Karpas-422 (cell line): ENCODE measurements at places on chromosomes 4 and X.

DNA sequence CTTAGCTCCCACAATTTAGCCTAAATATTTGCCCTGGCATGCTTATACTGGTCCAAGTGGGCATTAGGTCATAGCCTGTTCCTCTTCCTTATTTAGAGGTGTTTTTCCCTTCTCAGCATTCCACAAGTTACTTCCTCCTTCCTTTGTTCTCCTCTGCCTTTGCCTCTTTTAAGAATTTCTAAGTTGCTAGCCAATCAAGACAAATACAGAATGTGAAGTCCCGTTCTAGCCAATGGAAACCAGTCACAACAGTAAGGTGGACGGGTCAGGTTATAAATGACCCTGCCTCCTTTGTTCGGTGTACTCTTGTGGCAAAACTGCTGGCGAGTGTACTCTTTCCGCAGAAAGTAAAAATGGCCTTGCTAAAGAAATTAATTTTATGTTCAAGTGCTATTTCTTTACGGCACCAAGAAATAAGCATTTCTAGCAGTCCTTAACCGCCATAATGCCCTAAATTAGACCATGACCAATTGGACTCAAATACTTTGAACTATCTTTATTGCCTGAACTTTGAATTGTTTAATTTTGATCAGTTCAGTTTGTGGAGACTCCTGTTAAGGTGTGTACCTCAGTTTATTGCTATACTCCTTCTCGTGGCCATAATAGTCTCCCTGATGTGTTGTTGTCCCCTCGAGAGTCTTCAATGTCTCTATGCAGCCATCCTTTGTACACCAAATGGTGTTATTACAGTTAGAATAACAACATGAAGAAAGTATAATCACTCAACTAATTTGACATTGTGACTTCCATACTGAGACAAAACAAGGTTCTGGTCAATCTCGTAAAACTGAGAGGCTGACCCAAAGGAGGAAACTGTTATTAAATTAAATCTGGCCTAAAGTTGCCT lies 1.6 kb upstream of the HADH start:
- no peak for DNase-seq

- no peak for DNase-seq
Measured at GRCh38 chrX:152886716-152887115, 11.2 kb upstream of the ZNF185 start.

- DNase-seq: no peak
Measured at GRCh38 chr4:166014411-166014810, 141.4 kb downstream of the TLL1 start.

DNA sequence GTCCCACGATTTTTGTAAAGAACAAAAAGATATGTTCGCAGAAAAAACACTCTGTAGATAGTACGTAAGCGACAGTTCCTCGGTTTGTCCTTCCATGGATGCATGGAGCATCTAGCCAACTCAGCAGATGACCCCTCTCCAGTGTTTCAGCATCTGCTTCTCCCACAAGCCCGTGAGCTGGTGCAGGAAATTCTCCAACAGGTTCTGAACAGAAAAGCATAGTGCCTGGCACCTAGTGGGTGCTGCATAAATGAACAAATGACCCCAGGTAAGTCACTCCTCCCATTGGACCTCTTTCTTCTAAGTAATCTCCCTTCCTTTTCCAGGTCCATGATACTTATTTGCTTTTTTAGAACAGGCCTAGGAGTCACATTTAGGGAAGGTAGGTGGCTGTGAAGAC lies 966 bp upstream of the KIAA0232 start:
- no peak for DNase-seq

DNA sequence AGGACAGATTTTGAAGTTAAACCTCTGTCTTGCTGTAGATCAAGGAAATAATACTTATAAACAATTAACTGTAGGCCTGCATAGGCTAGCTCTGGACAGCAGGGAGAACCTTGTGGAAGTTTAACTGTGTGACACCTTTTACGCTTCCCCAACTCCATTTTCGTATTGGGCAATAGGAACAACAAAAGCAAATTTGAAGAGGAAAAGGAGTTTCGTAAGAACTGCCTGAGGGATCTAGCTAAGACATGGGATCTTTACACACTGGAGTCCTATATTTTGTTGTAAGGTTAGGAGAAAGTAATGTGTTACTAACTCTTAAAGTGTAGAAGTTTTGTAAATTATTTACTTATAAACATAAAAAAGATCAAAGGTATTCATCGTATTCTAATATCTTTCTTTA lies 324.9 kb upstream of the CASK start:
- DNase-seq: no peak

GRCh38 chrX:96753230-96753629 lies 68.6 kb downstream of the DIAPH2 start:
- DNase-seq: no peak

GRCh38 chrX:8323356-8323755 lies 141.3 kb upstream of the VCX3B start:
- DNase-seq: peak; percentile 72

- DNase-seq: no peak
Measured at GRCh38 chr4:40283968-40284367, 51.2 kb upstream of the CHRNA9 start.

DNA sequence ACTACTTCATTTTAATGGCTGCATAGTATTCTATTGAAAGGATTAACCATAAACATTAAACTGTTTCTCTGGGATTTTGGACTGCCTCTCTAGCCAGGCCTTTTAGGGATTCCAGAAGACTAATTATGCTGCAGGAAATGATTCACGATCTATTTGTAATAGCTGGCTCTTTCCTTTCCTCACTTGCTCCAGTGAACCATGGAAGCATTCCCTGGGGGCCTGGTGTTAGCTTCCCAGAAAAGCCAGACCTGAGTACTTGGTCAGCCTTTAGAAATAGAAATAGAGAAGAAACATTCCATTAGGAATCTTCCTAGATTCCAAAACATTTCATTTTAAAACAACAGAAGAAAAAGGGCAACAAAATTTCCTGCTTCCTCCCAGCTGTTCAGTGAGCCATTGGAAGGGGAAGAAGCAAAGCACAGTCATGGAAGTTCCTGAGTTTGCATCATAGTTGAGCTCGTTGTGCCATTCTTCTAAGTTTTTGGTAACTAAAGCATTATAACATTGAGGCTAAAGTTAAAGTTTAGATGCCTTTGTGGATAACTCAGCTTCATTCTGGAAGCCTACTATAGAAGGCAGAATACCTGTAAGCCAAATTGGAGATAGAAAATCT lies 83.5 kb downstream of the NPNT start:
- DNase-seq: no peak

GRCh38 chr4:107034996-107035818 lies 906 bp downstream of the DKK2 start:
- DNase-seq: no peak

DNA sequence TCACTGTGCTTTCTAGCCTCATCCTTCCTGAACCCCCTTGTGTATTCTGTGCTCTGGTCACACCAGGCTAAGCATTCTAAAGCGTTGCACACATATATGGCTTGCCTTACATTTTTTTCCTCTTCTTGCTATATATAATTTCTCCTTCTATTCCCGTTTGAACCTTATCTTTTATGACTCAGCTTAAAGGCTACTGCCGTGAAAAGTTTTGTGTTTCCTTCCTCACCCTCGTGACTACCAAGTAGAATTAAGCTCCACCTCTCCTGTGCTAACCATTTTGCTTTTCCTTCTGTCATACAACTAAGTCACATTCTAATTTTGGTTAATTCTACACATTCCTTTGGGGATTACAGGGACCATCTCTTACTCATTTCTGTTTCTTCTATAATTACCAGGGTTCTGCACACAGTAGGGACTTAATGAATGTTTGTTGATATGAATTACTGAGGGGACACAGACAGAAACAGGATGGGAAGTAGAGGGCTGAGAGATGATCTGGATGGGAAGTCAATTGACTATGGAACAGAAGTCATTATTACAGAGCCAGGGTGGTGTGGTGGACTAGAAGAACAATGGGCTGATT lies 67.1 kb downstream of the DOCK11 start:
- peak; percentile 29 for DNase-seq

- DNase-seq: no peak
Measured at GRCh38 chr4:1644891-1645657, 39.0 kb downstream of the FAM53A start.

DNA sequence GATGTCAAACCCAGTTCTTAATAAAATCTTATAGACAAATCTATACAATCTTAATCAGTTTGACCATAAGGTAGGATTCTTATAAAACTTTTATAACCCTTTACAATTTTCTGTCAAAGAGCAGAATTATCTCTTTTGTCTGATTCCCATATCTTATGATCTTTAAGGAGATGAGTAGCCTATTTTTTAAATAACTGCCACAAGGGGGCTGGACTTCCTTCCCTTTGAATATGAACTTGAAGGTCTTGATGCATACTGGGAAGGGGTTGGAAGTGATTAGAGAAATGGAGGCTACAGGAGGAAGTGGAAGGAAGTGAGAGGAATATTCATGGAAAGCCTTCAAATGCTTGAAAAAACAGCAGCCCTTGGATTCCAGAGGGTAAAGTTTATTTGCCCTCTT lies 111.1 kb downstream of the APOOL start:
- DNase-seq: no peak

GRCh38 chrX:36898301-36898700 lies 109.9 kb upstream of the FAM47C start:
- peak; percentile 56 for DNase-seq

DNA sequence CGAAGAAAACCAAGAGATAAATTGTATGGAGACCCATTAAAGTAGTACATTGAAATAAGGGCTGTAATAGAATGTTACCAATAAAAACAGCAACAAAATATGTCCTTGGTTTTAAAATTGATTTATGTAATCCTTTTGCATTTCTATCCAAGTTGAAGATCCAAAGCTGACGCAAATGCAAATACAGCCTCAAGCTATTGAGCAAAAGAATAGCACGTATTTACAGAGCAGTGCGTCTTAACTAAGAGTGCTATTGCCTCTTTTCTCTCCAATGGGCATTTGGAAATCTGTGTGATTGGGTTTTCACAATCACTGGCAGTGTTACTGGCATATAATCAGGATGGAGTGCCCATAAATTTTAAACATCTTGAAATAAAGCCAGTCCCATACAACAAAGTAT lies 417.4 kb downstream of the TLL1 start:
- DNase-seq: no peak

DNA sequence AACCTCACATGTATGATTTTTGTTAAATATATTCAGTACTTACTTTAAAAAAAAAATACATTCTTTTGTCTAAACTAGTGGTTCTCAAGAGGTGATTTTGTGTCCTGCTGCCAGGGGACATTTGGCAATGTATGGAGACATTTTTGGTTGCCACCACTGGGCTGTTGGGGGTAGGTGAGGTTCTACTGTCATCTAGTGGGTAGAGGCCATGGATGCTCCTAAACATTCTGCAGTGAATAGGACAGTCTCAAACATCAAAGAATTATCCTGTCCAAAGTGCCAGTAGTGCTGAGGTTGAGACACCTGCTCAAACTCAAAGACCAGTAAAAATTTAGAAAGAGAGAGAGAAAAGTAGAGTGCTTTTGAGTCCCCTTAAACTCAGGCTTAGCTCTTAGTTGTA lies 32.9 kb upstream of the PGM2 start:
- peak; percentile 58 for DNase-seq

- DNase-seq: no peak
Measured at GRCh38 chr4:100780126-100780525, 262.3 kb upstream of the EMCN start.
